ENCODE measurements at places on chromosomes 1 and 21.

DNA sequence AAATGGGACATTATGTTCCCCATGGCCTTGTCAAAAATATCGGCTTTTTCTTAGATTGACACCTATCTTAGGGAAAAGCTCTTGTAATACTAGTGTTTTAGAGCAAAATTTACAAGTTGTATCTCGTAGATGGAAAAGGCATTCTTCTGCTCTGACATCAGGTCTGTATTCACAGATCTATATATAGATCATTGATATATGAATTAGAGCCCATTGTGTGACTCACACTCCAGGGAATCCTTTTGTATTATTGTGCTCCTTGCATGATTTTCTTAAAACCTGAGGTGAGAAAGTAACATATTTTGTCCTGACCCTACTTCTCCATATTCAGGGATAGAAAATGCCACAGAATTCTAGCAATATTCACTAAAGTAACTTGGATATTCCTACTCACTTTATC, 1160.8 kb upstream of the B3GALT2 start:
- peaks cover 5% of the 10 kb centered on the region for H3K4me1 ChIP-seq
- H3K36me3 ChIP-seq = peaks cover 17% of the 10 kb centered on the region
- no peaks in the 10 kb centered on the region for H3K27me3 ChIP-seq
- H3K27ac ChIP-seq = no peak overlapping the region

GRCh38 chr1:208025031-208025430, 114.1 kb upstream of the CD34 start:
- DNase-seq = no peak
- H3K27ac ChIP-seq = no peak overlapping the region
- H3K36me3 ChIP-seq = peaks cover 7% of the 10 kb centered on the region
- peaks cover 52% of the 10 kb centered on the region for H3K27me3 ChIP-seq

GRCh38 chr1:7526196-7526866, 244.8 kb upstream of the VAMP3 start:
- no peak for DNase-seq
- H3K4me1 ChIP-seq = no peaks in the 10 kb centered on the region
- peaks cover 6% of the 10 kb centered on the region for H3K27me3 ChIP-seq
- H3K27ac ChIP-seq = no peak overlapping the region
- no peaks in the 10 kb centered on the region for H3K36me3 ChIP-seq

DNA sequence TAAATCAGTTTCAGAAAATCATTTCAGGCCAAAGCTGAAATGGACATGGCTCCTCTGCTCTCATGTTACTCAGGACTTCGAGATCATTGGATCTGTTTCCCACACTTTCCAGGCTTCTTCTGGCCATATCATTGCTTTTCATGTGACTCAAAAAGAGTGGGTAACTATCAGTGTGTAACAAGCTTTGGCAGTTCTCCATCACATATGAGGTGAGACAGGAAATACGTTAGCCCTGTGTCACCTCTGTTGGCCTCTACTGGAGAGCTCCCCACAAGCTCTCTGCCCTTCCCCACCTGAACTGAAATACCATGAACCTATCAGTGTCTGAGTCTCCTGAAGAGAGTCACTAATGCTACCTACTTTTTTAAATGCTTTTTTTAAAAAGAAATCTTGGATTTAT, 128.2 kb downstream of the LBR start:
- peaks cover 19% of the 10 kb centered on the region for H3K36me3 ChIP-seq
- no peaks in the 10 kb centered on the region for H3K4me1 ChIP-seq
- H3K4me3 ChIP-seq = no peak overlapping the region
- no peak for DNase-seq
- H3K27me3 ChIP-seq = no peaks in the 10 kb centered on the region
